ENCODE measurements at places on chromosomes 6 and 20. TPM values are rescaled to one million over a fixed set of nuclear protein-coding genes. Genes with fewer than 3 reads are reported as not detected.

The HLA-DOA gene
- total RNA-seq, result 2.6 TPM

The SFT2D1 gene
- total RNA-seq, result 12.3 TPM

- DNase-seq, result no peak
- H3K27ac ChIP-seq, result no peak overlapping the region
- H3K27me3 ChIP-seq, result no peaks in the 10 kb centered on the region
- no peaks in the 10 kb centered on the region for H3K4me1 ChIP-seq
- H3K36me3 ChIP-seq, result no peaks in the 10 kb centered on the region
Observed at GRCh38 chr6:61586934-61587537, 699.0 kb downstream of the KHDRBS2 start.

The MLIP gene
- total RNA-seq, result not detected

The MYO6 gene
- 5.5 TPM for total RNA-seq

- DNase-seq, result no peak
- H3K4me3 ChIP-seq, result no peak overlapping the region
- H3K4me1 ChIP-seq, result no peaks in the 10 kb centered on the region
- no peaks in the 10 kb centered on the region for H3K36me3 ChIP-seq
Observed at GRCh38 chr6:47727391-47727790, 29.0 kb downstream of the ADGRF4 start.

The ENPP5 gene
- 0.52 TPM for total RNA-seq

The GPR6 gene
- total RNA-seq, result not detected

Measured in T-helper 17 cell (primary cell).